ENCODE measurements at places on chromosomes 13 and 19.
A peak's percentile ranks its signal among the peaks of the same experiment; 100 is the strongest.

GRCh38 chr13:43876366-43876765 lies 3.2 kb downstream of the CCDC122 start:
- DNase-seq: no peak

GRCh38 chr19:42512743-42513304 lies 15.5 kb downstream of the CEACAM1 start:
- peak; percentile 11 for DNase-seq

- DNase-seq: no peak
Observed at GRCh38 chr19:39199025-39199424, 2.3 kb downstream of the NCCRP1 start.

DNA sequence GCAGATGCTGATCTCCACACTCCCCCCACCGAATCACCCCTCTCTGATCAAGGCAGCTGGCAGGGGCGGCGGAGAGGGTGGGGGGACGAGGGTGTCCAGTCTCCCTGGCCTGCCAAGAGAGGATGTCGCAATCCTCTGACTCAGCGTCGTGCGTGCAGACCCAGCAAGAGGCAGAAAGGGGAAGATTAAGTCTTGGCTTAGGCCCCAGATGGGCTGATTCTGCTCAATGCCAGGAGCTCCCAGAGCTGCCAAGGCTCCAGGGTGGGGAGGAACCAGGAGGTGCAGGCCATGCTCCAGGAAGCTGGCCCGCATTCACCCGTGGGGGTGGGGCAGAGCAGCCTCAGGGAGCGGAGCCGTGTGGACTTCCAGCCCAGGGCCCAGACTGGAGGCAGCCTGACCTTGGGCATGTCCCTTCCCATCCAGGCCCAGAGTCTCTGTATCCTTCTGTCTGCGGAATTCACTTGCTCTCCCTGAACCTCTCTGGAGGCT lies 6.6 kb upstream of the BCL3 start:
- no peak for DNase-seq

DNA sequence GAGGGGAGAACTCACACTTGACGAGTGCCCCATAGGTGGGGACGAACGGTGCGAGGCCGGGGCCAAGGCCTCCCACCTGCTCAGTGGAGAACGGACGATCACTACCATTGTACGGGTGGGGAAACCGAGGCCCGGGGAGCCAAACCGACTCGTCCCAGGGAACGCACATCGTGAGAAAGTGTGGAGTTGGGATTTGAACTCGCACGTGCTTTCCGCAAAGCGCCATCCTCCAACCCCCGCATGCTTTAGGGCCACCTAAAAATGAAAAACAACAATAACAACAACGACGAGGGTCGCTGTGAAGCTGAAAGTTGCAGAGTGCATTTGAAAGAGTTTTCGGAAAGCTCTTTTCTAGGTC lies 458 bp downstream of the ARHGEF1 start:
- no peak for DNase-seq

- DNase-seq: no peak
Observed at GRCh38 chr19:58585442-58586132, 12.5 kb upstream of the MZF1 start.

DNA sequence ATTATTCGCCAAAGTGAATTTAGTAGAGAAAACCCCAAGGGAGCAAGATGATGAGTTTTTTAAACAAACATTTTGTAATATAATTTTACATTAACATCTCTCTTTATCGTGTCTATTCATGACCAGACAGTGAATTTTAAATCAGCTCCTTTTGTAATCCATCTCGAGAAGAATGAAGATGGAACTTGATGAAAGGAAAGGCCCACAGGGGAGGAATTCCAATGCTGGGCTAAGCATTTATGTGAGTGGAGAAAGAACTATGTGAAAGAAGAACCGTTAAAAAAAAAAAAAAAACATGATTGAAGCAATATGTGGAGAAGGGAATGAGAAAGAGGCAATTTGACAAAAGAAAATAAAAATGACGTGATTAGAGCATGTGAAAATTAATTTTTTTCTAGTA lies 170.6 kb downstream of the KCTD12 start:
- no peak for DNase-seq

GRCh38 chr13:20713751-20714150 lies 10.3 kb downstream of the IL17D start:
- DNase-seq: no peak

GRCh38 chr13:30676672-30677071 lies 58.7 kb upstream of the ALOX5AP start:
- DNase-seq: no peak

GRCh38 chr19:36254848-36255247 lies 39.9 kb downstream of the ZNF146 start:
- no peak for DNase-seq

DNA sequence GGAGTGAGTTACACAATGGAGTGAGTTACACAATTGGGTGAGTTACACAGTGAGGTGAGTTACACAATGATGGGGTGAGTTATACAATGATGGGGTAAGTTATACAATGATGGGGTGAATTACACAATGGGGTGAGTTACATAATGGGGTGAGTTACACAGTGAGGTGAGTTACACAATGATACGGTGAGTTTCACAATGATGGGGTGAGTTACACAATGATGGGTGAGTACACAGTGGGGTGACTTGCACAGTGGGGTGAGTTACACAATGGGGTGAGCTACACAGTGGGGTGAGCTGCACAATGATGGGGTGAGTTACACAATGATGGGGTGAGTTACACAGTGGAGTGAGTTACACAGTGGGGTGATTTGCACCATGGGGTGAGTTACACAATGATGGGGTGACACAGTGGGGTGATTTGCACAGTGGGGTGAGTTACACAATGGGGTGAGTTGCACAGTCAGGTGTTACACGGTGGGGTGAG lies 52.5 kb upstream of the GAS6 start:
- DNase-seq: no peak

DNA sequence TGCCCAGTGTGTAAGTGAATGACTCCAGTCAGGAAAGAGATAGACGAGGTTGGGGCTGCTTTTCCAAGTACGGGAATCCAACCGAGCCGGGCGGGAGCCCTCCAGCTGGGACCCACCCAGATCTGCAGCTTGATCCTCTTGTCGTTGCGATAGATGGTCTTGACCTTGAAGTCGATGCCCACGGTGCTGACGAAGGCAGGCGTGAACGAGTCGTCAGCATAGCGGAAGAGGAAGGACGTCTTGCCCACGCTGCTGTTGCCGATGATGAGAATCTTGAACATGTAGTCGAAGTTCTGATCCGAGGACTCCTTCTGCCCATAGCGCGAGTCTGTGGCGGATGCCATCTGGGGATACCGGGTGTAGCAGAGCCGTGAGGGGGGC lies 1.5 kb downstream of the RAB3A start:
- DNase-seq: no peak

DNA sequence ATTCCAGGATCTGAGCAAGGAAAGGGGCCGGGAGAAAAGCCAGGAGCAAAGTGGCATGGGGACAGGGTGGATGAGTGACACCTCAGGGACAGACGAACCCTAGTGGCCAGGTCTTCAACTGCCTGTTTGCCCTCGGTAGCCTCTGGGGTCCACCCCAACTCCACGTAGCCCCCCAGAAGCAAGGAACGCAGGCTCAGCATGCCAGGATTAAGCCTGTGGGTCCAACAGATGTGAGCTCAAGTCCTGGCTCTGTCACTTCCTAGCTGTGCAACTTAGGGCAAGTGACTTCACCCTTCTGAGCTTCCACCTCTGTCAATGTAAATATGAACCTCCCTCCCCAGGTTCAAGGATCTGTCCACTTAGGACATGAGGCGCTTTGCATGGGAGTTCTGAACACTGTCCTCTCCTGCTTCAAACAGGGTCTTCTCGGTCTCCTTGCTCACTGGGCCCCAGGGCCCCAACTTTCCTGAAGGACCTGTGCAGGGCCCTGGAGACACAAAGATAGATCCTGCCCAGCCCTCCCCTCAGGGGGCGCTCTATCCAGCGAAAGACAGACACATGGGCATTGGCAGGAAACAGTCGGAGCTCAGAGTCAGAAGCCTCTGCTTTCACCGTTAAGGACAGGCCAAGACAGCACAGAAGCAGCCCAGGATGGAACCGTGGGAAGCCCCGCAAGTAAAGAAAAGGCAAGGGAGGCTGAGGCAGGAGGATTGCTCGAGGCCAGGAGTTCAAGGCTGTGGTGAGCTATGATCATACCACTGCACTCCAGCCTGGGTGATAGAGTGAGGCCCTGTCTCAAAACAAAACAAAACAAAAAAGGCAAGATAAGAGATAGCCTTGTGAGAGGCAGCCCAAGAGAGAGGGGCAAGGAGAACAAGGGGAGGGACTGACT lies 13.2 kb downstream of the SYDE1 start:
- DNase-seq: no peak
